ENCODE measurements at places on chromosomes 2 and 18.

GRCh38 chr2:202841090-202841867 is 30.3 kb downstream of the ICA1L start:
- no peak for DNase-seq

DNA sequence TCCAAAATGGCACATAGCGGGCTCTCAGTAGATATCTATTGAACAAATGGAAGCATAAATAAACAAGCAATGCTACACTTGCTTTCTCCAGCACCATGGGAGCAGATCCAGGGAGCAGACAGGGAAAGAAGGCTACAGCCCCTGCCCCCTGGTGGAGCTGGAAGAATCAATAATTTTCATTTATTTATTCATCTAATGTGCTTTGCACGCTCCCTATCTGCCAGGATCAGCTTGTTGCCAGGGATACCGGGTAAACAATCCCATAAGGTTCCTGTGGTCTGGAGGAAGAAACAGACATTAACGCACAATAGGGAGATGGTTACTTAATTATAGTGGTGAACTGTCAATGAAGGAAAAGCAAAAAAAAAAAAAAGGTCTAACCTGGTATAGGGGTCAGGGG is 40.1 kb upstream of the CLASP1 start:
- no peak for DNase-seq

- DNase-seq = no peak
These were observed 231.5 kb downstream of the LPIN1 start for GRCh38 chr2:11977766-11978524.

GRCh38 chr2:72992734-72993102 is 75.4 kb downstream of the EMX1 start:
- no peak for DNase-seq

- DNase-seq = no peak
These were observed 11.3 kb upstream of the KCNF1 start for GRCh38 chr2:10900216-10901109.

DNA sequence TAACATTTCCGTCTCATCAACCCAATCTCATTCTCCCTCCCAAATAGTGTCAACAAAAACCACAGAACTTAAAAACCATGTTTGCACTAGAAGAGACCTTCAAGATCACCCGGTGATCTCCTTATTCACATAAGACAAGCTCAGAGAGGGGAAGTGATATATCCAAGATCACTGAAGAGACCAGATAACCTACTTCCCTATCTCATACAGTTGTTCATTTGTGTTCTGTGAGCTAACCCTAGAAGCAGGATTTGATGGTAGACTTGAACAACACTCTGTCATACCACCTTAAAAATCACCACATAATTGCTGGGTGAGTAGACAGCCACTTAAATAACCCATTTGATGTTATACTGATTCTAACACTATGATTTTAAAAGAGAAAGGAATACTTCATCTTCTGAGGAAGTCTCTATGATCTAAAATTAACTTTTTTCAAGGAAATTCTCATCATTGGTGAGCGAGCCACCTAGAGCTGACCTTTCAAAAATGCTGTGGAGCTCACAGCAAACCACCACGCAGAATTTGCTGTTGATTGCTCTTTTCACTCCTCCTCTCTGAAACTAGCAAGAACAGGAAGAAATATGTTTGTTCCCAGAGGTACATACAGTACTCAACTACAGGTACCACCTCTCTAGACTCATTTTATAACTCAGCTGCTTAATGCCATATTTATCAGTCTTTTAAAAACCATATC is 15.1 kb downstream of the AAK1 start:
- DNase-seq = no peak

- no peak for DNase-seq
These were observed 7.4 kb upstream of the RAB1A start for GRCh38 chr2:65137197-65137775.

DNA sequence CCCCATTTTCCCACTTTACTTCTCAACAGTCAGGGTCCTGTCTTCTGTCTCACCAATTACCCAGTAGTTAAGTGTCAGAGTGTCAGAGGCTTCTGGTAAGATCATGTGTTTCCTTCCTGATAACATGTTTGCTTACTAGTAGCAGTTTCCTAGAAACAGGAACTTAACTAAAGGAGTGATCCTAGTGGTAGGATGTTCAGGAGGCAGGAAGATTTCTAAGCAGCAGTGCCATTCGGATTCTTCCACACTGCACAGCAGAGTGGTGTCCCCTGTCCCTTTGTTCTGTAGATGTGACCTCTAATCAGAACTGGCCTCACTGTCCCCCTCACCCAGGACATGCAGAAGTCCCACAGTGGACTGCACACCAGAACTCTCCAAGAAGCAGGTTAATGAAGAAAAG is 221.8 kb upstream of the OSR1 start:
- DNase-seq = no peak

- no peak for DNase-seq
These were observed 171.3 kb downstream of the CCDC178 start for GRCh38 chr18:33269223-33269622.

- DNase-seq = no peak
These were observed 650 bp downstream of the CCBE1 start for GRCh38 chr18:59696311-59697235.

DNA sequence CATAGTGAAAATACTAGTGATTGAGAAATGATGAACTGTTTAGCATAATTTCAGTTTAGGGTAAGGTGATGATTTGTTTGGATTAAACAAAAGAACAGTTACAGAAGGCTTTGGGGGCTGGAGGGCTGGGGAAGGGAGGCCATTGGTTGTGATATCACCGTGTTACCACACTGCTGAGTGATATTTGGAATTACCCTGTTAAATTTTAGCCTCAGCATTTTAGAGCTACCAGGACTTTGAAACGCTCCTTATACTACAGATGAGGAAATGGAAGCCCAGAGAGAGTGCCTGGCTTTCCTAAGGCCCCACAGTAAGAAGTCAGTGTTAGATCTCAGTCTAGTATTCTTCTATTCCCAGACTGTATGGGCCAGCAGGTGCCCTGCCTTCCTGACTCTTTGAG is 15.6 kb downstream of the ARHGEF33 start:
- DNase-seq = no peak

DNA sequence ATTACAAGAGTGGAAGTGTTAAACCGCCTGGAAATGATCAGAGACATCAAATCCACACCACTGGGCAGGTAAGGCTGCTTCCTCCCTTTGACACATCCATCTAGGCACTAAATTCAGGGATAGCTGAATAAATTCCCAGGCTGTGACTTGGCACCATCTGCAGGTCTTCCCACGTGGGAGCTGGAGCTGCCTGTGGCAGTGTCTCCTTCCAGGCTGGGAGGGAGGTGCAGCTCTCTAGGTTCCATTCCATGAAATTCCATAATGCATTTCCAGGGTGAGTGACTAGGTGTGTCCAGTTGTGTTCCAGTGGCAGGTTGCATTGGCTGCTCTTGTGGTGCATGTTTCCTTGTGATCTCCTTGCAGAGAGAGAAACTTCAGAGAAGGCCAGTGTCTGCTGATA is 188.9 kb upstream of the CXCR4 start:
- DNase-seq = no peak

DNA sequence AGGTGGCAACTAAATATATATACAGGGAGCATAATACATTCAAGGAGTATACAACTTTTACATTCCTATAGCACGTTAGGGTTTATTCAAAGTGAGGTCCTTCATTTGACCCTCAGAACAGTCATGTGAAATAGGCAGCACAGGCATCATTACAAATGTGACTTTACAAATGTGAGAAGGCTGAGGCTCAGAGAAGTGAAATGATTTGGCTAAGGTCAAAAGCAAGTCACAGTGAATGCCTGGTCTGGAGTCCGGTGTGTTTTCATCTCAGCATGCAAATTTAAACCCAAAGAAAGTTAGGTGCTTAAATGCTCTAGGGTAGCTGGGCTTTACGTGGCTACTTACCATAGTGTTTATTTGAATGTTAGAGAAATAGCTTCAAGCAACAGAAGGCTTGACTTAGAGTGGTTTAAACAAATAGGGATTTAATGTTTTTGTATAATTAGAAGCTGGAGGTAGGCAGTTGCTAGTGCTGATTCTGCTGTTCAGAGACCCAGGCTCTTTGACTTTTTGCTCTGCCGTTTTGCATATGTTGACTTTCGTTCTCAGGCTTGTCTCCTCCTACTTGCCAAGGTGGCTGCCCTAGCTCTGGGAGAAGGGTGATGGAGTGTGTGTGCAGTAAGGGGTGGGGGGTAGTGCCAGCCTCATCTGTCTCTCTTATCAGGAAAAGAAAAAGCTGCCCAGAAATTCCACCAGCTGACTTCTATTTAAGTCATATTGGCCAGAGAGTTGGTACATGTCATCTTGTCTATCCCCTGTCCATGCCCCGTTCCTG is 89.2 kb downstream of the PLCL1 start:
- DNase-seq = no peak

DNA sequence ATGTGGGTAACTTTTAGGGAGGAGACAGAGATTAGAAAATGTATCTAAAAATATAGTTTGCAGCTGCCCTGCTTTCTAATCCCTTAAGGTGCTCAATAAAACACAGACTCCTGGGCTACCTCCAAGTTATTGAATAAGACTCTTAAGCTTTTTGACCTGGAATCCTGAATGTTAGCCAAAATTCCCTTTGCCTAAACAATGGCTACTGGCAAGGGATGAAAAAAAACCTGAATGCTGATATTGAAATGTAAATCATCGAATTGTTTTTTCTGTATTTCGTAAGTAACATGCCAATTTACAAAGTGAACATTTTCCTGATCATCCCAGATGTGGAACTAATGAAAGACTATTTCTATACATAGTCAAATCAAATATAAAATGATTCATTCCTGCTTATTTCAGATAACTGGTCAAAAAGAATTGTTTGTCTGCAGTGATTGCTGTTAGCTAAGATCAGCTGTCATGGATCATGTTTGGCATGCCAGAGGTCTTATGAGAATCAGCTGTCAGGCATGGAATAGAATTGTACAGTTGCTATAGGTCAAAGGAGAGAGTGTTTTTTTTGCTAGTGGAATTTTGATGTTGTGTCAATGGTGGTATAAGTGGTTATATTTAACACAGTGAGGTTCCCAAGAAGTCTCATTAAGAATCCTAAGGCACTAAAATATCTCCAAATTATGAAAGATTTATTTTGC is 363.6 kb upstream of the CWC22 start:
- no peak for DNase-seq

DNA sequence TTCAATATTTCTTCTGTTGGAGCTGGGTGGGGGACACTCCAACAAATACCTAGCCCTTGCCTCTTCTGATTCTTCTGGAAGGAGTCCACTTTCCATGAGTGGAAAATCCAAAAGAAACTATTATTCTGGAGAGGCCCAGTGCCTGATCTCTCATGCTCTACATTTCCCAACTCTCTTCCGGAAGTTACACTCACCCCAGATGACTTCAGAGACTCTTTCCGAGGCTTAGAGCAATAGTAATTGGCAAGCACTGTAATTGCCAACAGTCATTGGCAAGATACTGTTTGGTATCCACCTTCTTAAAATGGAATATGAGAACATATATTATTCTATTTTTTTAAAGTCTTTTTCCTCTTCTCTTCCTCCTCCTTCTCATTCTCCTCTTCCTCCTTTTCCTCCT is 60.5 kb upstream of the CYRIA start:
- no peak for DNase-seq

DNA sequence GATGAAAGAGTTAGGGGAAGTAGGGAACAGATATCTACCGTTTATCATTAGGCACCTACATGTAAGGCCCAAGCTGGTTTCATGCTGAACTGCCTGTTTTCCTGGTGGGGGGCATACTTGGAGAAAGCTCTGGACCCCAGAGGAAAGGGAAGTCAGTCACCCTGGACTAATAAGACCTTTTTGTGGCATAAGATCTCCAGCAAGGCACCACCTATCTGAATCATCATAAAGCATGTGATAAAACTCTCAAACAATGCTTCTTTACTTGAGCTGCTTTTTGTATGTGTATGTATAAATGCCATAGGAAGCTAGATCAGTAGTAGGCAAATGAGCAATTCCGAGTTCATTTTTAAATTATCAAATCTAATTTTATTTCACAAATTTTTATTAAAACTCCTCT is 104.8 kb downstream of the TANC1 start:
- no peak for DNase-seq

DNA sequence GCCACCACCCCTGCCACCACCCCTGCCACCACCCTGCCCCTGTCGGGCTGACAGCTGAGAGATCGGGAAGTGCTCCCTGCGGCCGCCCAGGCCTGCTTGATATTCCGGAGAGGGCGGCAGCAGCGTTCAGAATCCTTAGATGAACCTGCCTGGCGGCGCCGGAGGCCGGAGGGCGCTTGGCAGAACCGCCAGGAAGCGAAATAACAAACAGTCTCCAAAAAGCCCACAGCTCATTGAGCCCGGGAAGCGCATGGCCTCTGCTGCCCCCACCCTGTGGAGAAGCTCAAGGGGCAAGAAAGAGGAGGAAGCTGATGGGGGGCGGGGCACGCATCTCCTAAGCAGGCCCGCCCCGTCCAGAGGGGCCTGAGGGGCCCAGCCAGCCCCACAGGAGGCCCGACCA is 92.2 kb upstream of the MBOAT2 start:
- no peak for DNase-seq

DNA sequence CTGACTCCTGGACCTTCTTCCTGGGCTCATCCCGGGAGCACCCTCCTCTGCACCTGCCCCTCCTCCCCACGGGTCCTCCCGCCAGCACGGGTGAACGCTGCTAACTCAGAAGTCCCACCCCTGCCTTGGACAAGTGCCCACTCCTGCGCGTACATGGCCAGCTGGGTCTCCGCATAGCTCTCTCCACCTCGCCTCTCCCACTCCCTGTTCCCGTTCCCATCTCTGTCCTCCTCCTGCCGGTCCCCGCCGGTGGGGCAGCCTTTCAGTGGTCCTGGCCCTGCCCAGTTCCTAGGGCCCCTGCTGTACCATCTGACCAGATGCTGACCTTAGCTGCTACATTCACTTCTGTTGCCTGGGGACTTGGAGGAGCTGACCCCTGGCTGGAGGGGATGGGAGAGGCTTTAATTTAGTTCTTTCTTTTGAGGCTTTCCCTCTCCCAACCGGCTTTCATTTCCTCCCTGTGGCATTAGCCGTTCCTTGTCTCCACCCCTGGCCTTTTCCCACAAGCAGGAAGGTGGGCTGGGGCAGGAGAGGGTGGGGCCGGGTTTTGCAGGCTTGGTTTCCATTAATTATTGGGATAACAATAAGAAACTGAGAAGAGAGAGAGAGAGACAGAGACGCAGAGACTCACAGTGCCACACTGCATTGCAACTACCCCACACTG is 136.1 kb downstream of the SH3BP4 start:
- DNase-seq = no peak

DNA sequence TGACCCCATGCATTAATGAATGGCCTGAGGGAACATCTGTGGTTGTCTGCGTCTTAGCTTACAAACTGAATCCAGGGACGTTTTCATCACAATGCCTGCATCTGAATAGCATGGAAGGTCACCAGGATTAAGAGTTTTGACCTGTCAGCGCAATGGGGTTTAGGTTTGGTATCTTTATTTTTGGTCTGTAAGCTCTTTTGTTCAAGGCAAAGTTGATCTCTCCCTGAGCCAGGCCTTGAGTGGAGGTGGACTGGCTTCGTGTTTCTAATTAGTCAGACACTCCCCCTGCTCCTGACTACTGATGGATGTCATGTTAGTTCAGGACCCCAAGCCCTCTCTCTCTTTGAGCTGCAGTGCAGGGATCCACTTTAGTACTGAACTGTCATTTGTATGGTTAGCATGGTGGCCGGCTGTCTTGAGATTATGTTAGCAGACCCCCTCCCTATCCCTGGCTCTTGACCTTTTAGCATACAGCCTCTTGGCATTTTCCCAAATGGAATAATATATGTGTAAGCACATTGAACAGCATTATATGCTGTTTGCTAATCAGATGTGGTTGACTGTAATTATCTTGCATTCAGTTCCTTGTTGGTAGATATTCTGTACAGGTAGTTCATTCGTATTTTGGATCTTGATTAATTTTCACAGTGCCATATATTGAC is 59.2 kb downstream of the LYPD6 start:
- DNase-seq = no peak

- DNase-seq = no peak
These were observed 5.8 kb downstream of the USP34 start for GRCh38 chr2:61465045-61465444.
